ENCODE measurements at places on chromosomes 3 and 15. TPM values are rescaled to one million over a fixed set of nuclear protein-coding genes. Genes with fewer than 3 reads are reported as not detected.

DNA sequence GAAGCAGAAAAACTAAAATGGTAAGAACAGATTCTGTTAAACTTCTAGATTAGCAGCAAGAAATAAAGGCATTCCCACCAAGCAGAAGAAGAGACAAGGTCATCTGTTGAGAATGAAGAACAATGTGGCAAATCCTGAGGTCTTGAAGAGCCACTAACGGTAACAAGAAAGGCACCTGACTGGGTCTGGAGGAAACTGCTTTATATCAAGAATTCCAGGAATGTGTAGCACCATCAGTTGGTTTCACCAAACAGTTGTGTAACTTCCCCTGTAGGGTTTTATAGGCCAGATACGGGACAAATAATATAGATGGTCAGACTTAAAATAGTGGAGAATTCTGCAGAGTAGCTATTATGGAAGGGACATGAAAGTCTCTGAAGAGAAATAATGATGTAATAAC is 57.3 kb downstream of the ACAP2 start:
- peak; percentile 62 for DNase-seq

- DNase-seq = no peak
Observed at GRCh38 chr15:77107068-77107467, 36.2 kb upstream of the TSPAN3 start.

DNA sequence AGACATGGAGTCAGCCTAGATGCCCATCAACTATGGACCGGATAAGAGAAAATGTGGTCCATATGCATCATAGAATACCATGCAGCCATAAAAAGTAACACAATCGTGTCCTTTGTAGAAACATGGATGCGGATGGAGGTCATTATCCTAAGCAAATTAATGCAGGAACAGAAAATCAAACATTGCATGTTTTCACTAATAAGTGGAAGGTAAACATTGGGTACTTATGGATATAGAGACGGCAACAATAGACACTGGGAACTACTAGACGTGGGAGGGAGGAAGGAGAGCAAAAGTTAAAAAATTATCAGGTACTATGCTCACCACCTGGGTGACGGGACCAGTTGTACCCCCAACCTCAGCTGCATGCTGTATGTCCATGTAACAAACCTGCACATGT is 2.5 kb downstream of the PLD1 start:
- DNase-seq = no peak

- no peak for DNase-seq
Observed at GRCh38 chr15:51160484-51160883, 65.8 kb upstream of the TNFAIP8L3 start.

DNA sequence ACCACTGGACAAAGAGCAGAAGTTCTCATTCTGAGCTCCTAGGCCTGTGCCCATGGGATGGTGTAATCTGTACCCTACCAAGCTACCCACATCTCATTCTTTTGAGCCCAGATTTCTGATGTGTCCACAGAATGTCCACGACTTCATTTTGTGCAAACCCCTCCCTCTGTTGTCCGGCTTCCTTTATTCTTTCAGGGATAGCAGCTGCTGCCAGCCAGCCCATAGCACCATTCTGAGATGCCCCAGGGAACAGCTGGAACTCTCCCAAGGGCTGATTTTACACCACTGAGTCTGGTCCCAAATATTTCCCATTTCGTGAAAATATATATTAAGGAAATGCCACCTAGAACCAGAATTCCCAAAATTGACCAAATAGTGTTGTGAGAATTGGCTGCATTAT is 236.6 kb downstream of the SATB1 start:
- no peak for DNase-seq

DNA sequence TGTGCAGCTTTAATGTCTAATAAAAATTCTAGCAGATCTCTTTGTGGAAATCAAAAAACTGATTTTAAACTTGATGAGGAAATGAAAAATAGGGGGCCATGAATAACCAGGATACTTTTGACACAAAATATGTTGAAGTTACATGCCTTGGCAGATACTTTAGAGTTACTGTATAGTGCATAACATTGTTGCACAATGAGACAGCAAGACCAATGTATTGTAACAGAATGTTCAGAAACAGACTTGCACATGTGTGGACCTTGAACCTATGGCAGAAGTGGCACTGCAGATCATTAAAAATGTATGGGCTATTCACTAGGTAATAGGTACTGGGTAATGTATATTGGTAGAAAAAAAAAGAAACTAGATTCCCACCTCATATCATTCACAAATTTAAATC is 343.0 kb upstream of the ARL6 start:
- DNase-seq = no peak

DNA sequence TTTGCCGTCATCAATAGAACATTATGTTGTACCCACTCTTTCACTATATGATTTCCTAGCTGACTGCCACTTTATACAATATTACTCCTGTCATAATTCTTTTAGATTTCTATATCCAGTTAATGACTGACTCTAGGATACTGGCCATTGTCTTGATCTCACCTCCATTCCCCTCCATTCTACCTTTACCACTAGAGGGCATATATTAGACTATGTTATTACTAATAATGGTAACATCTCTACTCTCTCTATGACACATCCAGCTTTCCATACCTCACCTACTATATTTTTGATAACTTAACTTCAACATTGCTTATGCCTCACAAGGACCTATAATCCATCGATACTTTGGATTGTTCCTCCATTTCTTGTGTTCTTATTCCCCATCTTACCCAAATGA is 31.4 kb upstream of the POU1F1 start:
- no peak for DNase-seq

GRCh38 chr15:63093486-63094205 is 28.0 kb upstream of the LACTB start:
- peak; percentile 64 for DNase-seq

DNA sequence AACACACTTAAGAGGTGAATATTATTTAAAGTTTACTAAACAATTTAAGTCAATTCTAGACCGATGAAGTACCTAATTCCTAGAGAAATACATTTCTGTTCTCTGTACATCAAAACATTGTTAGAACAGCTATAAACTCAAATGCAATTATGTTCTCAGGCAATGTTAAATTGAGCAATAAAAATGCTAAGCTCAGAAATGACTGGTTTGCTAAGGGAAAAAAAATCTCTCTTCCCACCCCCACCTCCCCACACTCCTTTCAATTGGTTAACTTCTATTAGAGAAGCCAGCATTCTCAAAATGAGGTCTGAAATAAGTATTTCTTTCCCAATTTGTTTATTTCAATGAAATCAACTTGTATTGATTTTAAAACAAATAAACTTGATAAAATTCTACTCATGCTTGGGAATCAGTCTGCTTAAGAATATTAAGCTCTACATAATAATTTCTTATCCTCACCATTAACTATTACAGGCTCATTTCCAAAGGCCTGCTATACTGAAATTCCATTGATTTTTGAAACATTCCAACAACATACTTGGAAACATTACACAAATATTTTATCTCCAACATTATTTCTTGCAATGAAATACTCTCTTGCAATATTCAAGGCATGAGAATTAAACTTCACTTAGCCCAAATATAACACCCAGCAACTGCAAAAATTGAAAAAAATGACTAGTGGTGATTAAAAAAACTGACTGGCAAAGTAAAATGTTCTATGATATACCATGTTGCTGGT is 22.6 kb downstream of the TSPAN3 start:
- peak; percentile 21 for DNase-seq

DNA sequence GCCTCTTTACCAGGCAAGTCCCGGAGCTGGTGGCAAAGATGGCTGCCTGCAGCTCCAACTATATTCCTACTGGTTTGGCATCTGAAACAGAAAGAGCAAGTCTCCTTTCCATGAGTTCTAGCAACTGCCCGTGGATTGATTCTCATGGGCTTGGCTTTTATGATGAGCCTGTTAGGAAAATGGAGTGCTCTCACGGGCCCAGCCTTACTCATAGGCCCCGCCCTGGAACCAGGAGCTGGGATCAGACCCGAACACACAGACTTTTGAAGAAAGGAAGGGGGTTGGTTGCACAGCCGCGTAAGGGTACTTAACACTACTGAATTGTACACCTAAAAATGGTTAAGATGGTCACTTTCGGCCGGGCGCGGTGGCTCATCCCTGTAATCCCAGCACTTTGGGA is 2.9 kb downstream of the NRROS start:
- no peak for DNase-seq

- DNase-seq = no peak
Observed at GRCh38 chr15:67755264-67755663, 70.0 kb upstream of the SKOR1 start.

GRCh38 chr15:71627188-71627587 is 183.2 kb upstream of the NR2E3 start:
- no peak for DNase-seq

DNA sequence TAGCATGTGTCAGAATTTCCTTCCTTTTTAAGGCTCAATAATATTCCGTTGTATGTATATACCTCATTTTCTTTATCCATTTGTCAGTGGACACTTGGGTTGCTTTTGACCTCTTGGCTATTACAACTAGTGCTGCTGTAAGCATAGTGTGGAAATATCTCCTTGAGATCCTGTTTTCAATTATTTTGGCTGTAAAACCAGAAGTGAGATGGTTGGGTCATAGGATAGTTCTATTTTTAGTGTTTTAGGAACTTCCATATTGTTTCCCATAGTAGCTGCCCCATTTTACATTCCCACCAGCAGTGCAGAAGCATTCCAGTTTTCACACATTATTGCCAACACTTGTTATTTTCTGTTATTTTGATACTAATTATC is 70.4 kb upstream of the C15orf39 start:
- DNase-seq = peak; percentile 8

DNA sequence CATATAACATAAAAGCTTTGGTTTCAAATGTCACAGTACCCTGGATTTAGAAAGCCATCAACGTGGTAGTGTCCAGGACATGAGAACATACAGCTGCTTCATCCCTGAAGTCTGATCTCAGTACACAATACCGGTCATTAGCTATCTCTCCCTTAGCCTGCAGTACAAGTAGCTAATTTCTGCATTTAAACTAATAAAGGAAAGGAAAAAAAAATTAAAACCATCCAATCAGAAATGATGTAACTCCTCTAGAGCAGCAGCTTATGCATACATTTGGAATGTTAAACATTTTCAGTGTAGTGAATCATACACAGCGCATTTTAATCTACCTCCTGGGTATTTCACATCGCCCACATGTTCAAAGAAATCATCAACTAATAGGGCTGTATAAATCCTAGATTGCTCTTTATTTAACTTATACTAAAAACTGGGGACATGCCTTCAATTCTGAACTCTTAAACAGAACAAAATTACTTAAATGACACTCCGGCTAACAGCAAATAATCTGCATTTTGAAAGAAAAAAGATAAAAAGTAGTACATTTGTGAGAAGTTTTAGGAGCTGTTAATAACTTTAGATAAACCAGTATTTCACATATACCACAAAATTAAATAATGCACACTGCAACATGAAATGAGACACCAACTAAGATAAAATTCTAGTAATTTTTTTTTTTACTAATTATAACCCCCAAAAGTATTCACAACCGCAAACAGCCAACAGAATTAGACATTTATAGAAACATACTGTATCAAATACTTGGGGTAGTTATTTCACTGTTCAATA is 3.7 kb downstream of the IGF2BP2 start:
- peak; percentile 94 for DNase-seq

DNA sequence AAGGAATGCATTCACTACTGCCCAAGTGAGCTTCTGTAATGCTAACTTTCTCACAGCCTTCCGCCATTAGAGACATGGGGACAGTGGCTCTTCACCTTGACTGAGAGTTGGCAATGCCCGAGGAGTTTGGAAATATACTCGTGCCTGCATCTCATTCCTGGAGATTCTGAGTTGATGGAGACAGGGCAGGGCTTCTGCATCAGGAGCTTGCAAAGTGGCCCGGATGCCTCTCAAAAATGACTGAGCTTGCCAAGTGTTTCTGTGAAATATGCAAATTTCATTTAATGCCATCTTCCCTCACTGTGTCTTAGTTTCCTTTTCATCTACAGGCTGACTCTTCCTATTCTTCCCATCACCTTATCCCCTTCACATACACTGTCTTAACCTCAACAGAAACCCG is 346.2 kb downstream of the GRM7 start:
- no peak for DNase-seq

Gene NTRK3
- not detected for total RNA-seq

Gene ARNT2
- total RNA-seq = 9.8 TPM

Gene FANCD2OS
- total RNA-seq = not detected

Gene SAXO2
- 0.66 TPM for total RNA-seq

Gene IL20RB
- total RNA-seq = 0.51 TPM
